Stimulated activated CD8-positive, alpha-beta memory T cell treated with anti-CD3 and anti-CD28 coated beads, Interleukin-2, amount 100 ng/mL, for 1 hour (primary cell): ENCODE measurements at places on chromosomes 3 and 15.

DNA sequence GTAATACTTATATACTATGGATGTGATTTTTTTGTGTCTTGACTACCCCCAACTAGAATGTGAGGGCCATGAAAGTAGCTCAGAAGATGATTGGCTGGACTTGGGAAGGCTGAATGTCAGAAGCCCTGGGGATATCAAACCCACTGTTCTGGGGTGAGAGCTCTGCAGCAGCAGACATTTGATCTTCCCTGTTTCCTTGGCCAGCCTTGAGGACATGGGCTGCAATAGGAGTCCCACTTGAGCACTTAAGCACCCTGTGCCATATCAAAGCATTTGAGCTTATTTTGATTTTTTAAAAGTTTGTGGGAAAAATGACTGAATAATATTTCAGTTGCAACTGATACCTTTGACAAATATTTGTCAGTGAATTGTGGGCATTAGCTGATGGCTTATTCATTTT, 21.7 kb downstream of the GTF2E1 start:
- no peak for DNase-seq

DNA sequence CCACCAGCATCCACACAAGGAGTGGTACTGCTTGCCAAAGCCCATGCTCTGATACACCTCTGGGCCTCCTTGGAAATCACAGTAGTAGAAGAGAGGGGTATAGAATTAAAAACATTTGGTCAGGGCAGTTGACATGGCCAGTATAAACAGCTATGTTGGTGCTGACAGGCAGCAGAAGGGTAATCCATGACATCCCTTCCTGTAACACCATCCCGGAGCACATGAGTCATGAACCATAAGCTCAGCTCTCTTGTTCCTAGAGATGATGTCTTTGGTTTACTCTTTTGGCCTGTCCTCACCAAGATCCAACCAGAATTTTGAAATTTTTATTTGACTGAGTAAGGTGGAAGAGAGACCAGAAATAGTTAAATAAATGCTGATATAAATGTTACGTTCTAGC, 132.6 kb upstream of the CTDSPL start:
- DNase-seq, result no peak

GRCh38 chr15:50135031-50135551, 16.1 kb upstream of the ATP8B4 start:
- DNase-seq, result no peak

DNA sequence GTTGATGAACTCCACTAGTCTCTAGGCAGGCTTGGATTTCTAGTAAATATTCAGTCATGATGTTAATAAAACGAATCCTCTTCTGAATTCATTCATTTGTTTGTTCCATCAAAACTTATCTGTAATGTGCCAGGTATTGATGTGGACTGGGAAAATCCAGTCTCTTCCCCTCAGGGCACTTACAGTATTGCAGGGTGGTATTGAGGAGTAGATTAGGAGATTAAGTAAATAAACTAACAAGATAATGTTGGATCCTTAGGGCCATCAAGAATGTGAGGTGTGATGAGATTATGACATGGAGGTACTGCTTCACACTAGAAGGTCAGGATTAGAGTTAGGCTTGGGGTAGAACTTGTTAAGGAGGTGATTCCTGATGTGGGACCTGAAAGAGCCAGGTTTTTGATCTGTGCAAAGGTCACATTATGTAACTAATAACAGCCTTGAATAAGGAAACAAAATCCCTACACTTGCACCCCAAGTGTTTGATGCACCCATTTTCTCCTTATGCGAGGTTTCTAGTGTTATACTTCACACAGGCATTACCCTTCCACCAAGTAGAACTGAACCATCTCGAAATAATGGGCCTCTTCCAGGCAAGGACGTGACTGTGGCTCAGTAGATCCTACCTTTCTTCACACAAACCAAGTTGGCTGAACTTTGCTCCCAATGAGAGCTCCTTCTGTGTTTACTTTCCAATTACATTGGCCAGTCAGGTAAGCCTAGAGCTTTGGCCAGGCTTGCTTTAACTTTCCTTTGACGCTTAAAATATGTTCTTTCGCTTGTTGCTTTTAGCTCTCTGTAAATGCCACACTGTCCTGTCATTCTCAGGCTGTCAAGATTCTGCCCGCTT, 16.7 kb downstream of the MCTP2 start:
- DNase-seq, result no peak

DNA sequence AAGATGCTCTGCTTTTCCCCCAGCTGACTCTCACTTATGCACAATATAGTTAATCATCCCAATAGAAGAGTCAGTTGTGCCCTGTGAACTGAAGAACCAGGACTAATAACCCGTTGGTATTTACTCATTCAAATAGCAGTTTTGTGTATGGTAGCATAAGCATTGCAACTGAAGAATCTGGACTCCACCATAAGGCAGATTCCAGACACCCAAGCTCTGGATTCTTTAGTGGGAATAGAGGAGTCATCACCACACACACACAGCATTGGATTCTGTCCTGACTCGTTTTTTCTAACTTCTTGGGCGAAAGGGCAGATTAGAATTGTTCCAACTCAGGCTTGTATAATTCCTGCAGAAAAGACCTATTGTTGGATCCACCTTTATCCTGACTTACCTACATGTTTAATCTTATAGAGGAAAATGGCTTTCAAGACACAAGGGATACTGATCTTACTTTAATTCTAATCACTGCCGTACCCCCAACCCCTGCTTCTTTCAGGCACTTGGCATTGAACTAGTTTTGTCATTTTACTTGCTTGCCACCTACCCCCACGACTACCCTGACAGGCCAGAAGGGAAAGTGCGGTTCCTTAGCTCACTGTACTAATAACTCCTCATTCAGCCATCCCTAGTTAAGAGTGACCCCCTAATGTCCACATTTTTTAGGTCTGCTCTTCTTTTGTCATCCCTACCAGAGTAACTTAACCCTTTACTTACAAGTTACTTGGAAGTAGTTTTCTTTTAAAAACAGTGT, 42.3 kb downstream of the NKIRAS1 start:
- DNase-seq, result no peak

- no peak for DNase-seq
Observed at GRCh38 chr3:63875510-63875909, 11.8 kb downstream of the ATXN7 start.

DNA sequence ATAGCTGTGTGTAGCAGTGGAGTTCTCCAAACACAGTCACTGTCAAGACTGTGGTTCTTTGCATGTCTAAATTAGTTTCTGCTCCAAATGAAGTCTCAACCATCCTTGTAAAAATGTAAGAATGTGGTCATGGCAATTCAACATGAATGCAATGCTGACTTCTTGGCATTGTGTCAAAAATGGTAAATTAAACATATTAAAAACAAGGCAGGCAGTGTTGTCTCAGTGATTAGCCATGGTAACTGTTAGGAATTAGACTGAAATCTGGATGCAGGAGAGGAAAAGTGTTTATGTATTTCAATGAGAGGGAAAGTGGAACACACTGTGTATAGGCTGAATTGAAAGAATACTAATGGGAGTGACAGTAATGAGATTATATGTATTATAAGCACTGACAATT, 597.2 kb downstream of the EDEM1 start:
- no peak for DNase-seq

GRCh38 chr3:174340624-174341587, 518.2 kb upstream of the NAALADL2 start:
- DNase-seq, result no peak

GRCh38 chr3:128488991-128489673, 3.9 kb downstream of the GATA2 start:
- DNase-seq, result no peak

GRCh38 chr3:118977671-118978392, 56.8 kb downstream of the IGSF11 start:
- no peak for DNase-seq

DNA sequence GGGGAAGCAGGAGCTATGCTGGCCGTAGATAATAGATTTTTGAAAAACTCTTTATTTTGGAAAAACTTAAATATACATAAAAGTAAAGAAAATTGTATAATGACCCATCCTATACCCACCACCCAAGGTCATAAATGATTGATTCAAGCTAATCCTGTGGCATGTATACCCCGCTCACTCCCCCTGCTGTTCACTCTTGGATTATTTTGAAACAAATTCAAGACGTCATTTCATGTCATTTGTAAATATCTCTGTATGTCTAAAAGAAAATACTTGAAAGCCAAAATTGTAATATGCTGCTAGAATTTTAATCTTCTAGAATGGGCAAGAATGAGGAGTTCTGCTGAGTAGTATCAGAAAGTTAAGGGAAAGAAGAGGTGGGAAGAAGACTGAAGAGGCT, 241.7 kb downstream of the FEZF2 start:
- no peak for DNase-seq

DNA sequence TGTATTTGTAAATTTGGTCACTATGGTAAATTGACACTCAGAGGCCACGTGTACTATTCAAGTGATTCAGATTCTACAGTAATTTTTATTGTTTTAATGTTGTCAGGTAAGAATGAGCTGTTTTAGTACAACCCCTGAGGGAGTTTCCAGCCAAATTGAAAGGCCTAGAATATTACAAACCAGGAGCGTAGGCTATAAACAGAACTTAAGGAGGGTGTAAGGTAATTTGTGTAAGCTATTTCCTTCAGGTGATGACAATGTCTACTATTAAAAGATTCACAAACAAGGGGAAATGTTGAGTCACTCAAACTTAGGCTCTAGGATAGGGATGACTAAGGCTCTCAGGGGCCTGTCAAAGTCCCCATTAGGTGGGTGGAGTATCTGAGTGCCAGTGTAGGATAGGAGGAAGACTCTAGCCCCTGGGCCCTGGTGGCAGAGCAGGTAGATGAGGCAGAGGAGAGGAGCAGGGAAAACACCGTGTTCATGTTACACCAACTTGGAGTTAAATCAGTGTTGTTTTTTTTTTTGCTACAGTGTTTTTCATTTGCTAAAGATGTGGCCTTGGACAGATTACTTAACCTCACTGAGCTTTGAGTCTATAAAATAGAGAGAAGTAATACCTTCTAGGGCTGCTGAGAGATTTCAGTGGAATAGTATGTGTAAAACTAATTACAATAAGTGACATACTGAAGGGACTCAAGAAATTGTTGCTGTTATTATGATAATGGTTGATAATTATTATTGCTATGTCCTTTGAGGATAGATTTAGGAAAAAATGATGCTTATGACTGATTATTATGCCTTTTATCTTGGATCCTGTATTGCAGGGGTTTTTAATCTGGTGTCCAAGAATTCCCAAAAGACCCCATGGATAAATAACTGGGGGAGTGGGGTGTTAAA, 10.3 kb downstream of the TM4SF1 start:
- DNase-seq, result no peak

- no peak for DNase-seq
Observed at GRCh38 chr3:173945806-173946205, 548.3 kb downstream of the NLGN1 start.

- no peak for DNase-seq
Observed at GRCh38 chr15:89015412-89016097, 72.7 kb upstream of the ABHD2 start.

DNA sequence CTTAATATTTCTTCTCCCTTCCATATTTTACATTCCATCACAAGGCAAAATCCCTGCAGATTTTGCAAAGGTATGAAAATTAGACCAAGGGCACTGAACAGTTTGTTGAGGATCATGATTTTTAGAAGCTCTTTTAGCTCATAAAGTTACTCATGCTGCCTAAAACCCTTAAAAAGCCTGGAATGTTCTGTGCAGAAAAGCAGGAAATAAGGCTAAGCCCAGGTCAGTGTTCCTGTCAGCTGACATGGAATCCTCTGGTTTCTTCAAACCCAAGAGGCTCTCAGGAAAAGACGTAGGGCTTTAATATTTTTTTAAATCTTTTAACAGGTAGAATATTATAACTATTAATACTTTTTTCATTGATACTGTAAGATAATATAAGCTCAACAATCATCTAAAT, 8.2 kb downstream of the CBLB start:
- DNase-seq, result no peak

DNA sequence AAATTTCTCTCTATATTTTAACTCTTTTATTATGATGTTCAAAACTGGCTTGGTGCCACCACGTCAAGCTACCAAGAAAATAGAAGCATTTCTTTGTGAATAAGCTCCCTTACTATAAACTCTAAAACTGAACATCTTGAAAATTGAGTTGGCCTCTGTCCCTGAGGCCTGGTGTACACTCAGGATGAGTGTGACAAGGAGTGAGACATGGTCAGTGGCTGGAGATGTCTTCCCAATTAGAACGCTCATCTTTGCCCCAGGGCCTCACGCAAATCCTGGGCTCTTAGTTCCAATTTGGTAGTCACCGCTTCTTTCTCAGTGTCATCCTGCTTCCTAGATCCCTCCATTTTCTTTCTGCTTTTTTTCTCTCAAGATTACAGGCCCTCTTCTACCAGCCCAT, 26.2 kb downstream of the SLC2A2 start:
- DNase-seq, result no peak

- DNase-seq, result no peak
Observed at GRCh38 chr3:161602475-161602874, 105.9 kb downstream of the OTOL1 start.

DNA sequence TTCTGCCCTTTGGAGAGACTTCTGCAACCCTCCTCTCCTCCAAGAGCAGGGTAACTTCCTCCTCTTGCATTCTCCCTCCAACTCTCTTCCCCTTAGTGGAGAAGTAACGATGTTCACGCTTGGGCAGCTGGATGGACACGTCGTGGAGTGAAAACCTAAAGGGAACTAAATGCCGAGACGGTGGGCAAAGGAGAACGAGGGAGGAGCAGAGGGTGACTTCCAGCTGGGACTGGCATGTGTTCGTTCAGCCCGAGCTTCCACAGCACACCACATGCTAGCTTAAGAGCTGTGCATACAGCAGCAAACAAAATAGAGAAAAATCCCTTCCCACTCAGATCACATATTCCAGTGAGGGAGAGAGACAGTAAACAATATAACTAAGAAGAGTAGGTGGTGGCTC, 179.8 kb downstream of the SLCO3A1 start:
- DNase-seq, result no peak

DNA sequence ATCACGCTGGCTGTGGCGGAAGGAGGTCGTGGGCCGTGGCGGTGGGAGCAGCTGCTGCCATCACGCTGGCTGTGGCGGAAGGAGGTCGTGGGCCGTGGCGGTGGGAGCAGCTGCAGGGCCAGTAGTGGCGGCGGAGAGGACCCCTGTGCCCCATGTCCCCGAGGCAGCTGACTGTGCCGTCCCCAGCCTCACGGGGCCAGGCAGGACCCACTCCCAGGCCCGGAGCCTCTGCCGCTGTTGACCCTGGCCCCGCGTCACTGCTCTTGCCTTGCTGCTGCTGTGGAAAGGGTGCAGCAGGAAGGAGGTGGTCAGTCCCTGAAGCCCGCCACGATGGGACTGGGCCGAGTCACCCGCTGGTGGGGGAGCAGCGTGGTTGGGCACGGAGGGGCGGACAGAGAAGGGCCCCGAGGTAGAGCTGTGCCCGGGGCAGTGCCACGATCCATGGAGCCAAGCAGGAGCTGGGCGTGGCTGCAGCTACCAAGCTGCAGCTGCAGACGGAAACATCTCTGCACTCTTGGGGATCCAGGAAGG, 71.2 kb downstream of the GLB1 start:
- DNase-seq, result no peak

GRCh38 chr15:40843261-40843884, 475 bp upstream of the SPINT1 start:
- DNase-seq, result no peak

DNA sequence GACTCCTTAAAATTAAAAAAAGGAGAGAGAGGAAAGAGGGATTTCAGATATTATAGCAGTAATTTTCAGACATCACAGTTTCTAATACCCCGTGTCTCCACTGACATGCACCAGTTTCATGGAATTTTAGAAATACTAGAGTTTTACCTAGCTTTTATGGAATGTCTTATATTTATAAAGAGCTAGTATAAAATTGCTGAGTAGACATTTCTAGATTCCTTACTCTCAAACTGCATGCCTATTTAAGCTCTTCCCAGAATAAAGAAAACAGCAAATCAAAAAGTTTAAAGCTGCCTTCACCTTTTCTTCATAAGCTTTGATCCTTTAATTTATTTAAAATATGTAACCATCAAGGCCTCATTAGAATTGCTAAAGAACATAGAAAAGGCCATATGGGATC, 247.4 kb upstream of the IL12A start:
- no peak for DNase-seq
